ENCODE measurements at places on chromosomes 3 and 15. TPM values are rescaled to one million over a fixed set of nuclear protein-coding genes. Genes with fewer than 3 reads are reported as not detected.

- no peaks in the 10 kb centered on the region for H3K36me3 ChIP-seq
- no peaks in the 10 kb centered on the region for H3K4me1 ChIP-seq
- no peak overlapping the region for H3K27ac ChIP-seq
- no peaks in the 10 kb centered on the region for H3K27me3 ChIP-seq
- no peak overlapping the region for H3K4me3 ChIP-seq
These were observed 58.1 kb upstream of the AGBL1 start for GRCh38 chr15:86021281-86022264.

The GOLGA6D gene
- total RNA-seq = not detected

DNA sequence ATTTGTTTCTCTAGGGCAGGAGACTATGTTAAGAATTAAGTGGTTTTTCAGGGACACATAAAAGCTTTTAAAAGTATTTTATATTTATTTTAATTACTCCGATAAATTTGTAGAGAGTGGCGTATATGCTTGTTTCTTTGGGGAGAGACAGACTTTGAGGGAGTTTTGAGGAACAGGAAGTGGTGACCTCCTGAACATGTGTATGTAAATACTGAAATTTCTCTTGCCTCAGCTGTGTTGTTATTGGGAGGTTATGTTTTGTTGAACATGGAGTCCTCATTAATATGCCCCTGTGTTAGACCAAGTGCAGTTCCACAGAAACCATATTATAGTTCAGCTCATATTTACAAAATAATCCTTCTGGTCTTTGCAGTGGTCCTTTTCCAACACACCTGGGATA lies 41.8 kb upstream of the UTS2B start:
- no peak overlapping the region for H3K4me3 ChIP-seq
- H3K36me3 ChIP-seq = peaks cover 2% of the 10 kb centered on the region
- DNase-seq = no peak
- no peaks in the 10 kb centered on the region for H3K27me3 ChIP-seq

DNA sequence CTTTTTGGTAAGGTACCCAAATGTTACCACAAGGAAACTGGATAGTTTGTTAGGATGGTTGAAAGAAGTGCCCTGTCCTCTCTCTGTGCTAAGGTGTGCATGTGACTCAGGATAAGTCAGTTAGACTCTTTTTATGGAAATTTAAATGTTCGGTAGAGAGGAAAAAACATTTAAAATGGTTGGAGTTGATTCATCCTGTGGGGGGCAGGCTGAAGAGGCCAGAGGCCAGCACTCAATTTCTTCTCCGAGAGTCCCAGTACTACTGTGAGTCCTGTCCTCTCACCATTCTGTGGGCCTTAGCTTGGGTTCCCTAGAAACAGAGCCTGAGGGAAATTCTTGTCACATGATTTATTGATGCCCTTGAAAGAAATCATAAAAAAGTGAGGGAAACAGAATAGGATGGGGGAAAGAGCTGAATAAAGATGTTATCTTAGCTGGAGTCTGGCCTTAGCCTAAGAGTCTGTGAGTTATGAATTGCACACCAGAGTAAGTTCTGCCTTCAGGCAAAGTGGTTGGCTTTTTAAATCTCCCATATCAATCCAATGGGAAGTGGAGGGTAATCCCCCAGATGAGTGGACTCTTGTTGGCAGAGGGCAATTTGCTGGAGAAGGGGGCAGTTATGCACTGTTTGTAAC lies 106.5 kb upstream of the GALNT15 start:
- H3K4me3 ChIP-seq = no peak overlapping the region
- no peaks in the 10 kb centered on the region for H3K4me1 ChIP-seq
- DNase-seq = no peak

- H3K27me3 ChIP-seq = no peaks in the 10 kb centered on the region
- H3K36me3 ChIP-seq = peaks cover 15% of the 10 kb centered on the region
These were observed 72.6 kb downstream of the ST6GAL1 start for GRCh38 chr3:187002915-187003314.

GRCh38 chr3:101102678-101103296 lies 109.6 kb upstream of the ABI3BP start:
- no peaks in the 10 kb centered on the region for H3K4me1 ChIP-seq
- no peak overlapping the region for H3K4me3 ChIP-seq
- no peak for DNase-seq
- H3K27me3 ChIP-seq = no peaks in the 10 kb centered on the region
- no peaks in the 10 kb centered on the region for H3K36me3 ChIP-seq
- no peak overlapping the region for H3K27ac ChIP-seq

The EEF1AKMT4 gene
- total RNA-seq = 11.9 TPM

- DNase-seq = no peak
- H3K27me3 ChIP-seq = no peaks in the 10 kb centered on the region
- H3K36me3 ChIP-seq = no peaks in the 10 kb centered on the region
- H3K4me3 ChIP-seq = no peak overlapping the region
- no peaks in the 10 kb centered on the region for H3K4me1 ChIP-seq
These were observed 64.9 kb upstream of the NSMCE3 start for GRCh38 chr15:29334544-29334943.

The KNG1 gene
- total RNA-seq = 0.21 TPM

DNA sequence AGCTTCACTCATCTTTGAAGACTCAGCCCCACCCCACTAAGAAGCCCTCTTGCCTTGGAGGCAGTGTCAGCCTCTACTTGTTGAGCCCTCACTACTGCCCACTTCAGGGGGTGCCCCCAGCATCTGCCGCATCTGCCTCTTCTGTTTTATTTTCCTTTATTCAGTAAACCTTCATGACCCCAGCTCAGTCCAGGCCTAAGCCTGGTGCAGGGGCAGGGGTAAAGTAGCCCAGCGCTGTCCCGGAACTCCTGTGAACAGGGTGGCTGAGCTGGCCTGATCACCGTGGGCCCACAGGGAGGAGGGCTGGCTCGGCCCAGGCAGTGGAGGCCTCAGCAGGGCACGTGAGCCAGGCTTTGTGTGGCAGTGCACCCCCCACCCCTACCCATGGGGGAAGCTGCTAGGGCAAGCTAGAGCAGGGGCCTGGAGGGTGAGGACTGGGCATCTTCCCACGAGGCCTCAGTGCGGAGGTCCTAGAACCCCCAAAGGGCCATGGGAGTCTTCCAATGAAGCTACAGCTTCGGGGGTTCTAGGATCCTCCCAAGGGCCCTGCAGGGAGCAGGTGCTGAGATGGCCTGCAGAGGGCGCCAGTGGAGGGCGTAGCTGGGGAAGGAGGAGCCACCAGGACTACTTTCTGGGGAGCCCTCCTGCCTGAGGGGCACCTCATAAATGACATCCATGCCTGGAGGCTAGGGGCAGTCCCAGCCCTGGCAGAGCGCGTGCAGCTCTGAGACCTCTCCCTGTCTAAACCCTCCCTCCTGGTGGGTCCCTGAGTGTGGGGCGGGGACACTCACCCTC lies 36.0 kb downstream of the TSPAN3 start:
- no peaks in the 10 kb centered on the region for H3K4me1 ChIP-seq
- DNase-seq = no peak
- no peaks in the 10 kb centered on the region for H3K36me3 ChIP-seq

DNA sequence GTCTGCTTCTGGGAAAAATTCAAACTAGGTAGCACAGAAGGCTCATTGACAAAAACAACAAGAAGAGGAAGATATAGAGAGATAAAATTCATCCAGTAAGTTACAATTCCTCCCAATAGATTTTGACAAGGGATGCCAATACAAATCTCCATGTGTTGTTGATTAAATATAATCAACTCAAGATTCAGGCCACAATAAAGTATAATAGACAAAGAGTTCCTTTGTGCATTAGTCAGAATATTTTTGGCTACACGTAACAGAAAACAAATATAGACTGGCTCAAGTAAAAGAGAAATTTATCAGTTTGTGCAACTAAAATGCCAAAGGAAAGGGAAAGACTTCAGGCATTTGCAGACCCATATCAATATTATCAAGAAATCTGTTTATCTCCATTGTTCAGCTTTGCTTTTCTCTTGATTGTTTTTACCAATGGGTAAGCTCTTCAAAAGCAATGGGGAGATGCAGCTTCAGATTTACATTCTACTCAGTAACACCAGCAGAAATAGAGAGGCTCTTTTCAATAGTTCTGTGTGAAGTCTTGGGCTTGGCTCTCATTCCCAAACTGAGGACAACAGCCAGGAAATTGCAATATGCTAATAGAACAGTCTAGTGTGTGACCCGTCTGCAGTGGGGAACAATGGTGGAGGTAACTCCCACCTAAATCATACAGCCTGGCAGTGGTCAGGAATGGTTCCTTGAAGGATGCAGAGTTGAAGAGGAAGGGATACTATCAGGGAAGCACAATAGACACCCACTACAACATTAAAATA lies 77.6 kb upstream of the PROK2 start:
- H3K27me3 ChIP-seq = peaks cover 3% of the 10 kb centered on the region
- H3K27ac ChIP-seq = no peak overlapping the region
- no peaks in the 10 kb centered on the region for H3K4me1 ChIP-seq
- no peak overlapping the region for H3K4me3 ChIP-seq
- no peaks in the 10 kb centered on the region for H3K36me3 ChIP-seq
- DNase-seq = no peak

The GOLGA6L4 gene
- 1.3 TPM for total RNA-seq

The MRPS25 gene
- total RNA-seq = 76.2 TPM

- no peaks in the 10 kb centered on the region for H3K27me3 ChIP-seq
- H3K36me3 ChIP-seq = no peaks in the 10 kb centered on the region
- H3K4me1 ChIP-seq = peaks cover 19% of the 10 kb centered on the region
These were observed 174.9 kb downstream of the GHSR start for GRCh38 chr3:172273378-172273777.

The CTXND1 gene
- not detected for total RNA-seq

The OCA2 gene
- not detected for total RNA-seq

The GOLGA8J gene
- total RNA-seq = not detected

The CRBN gene
- 28.3 TPM for total RNA-seq

Data from GM12878 (cell line).